Aorta (tissue), 5 donors: ENCODE measurements at places on chromosomes 3 and 15. TPM values are rescaled to one million over a fixed set of nuclear protein-coding genes. Genes with fewer than 3 reads are reported as not detected.

GRCh38 chr15:80871858-80872257, 92.7 kb downstream of the CEMIP start:
- no peak for DNase-seq

The DHX30 gene
- 12.8 TPM for polyA plus RNA-seq

GRCh38 chr15:64249406-64249805, 86.6 kb upstream of the PPIB start:
- DNase-seq, result no peak

- no peak for DNase-seq
Measured at GRCh38 chr15:28977377-28978010, 91.7 kb downstream of the APBA2 start.

- DNase-seq, result no peak
Measured at GRCh38 chr3:71063773-71064290, 519.7 kb downstream of the FOXP1 start.

- DNase-seq, result no peak
Measured at GRCh38 chr15:62124176-62124972, 40.7 kb downstream of the C2CD4B start.

DNA sequence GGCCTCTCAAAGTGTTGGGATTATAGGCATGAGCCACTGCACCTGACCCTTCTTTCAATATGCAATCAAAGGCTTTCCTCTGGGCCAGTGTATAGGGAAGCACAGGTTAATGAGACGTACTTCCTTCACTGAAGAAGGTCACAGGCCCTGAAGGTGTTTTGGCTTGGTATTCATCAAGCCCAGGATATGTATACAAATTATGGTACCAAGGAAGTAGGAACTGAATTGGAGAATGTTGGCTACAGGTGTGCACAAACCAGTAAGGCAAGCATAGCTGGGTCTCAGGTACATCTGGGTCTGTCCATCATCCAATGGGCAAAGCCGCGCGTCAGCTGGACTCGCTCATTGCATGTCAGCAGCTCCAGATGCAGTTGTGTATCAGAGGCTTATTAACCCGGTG, 237.9 kb downstream of the ADAMTS17 start:
- no peak for DNase-seq

DNA sequence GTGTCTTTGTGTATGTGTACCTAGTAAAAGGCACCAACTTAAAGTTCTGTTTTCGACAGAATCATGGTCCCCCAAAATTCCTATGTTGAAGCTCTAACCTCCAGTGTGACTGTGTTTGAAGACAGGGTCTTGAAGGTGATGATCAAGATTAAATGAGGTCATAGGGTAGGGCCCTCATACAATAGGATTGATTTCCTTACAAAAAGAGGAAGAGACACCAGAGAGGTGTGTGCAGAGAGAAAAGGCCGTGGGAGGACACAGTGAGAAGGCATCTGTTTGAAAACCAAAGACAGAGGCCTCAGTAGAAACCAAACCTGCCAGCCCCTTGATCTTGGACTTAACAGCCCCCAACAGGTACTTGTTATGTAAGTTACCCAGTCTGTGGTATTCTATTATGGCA, 52.0 kb upstream of the CORO2B start:
- no peak for DNase-seq

DNA sequence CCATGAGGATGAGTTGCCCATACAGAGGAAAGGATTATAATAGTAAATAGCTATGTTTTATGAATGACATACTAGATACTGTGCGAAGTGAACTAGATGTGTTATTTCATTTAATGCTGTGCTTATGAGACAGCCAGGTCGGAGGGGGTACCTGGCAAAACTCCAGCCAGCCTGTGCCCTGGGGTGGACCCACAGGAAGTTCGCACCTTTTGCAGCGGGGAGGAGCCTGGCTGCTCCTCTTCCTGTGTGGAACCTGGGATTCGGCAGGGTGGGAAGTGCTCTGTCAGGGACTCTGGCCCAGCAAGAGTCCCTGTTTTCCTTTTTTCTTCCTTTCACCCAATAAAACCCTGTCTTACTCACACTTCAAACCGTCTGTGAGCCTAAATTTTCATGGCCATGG, 452.2 kb downstream of the IL5RA start:
- no peak for DNase-seq
